ENCODE measurements at places on chromosomes 6 and 20.

DNA sequence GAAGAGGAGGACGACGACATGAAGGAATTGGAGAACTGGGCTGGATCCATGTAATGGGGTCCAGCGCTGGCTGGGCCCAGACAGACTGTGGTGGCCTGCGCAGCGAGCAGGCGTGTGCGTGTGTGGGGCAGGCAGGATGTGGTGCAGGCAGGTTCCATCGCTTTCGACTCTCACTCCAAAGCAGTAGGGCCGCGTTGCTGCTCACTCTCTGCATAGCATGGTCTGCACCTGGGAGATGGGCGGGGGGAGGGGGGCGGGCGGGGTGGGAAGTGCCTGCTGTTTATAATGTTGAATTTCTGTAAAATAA is 42.3 kb downstream of the CHMP4B start:
- DNase-seq, result no peak

GRCh38 chr6:30216096-30216495 is 2.9 kb upstream of the TRIM26 start:
- no peak for DNase-seq

GRCh38 chr6:53055873-53056272 is 9.3 kb upstream of the FBXO9 start:
- no peak for DNase-seq

- no peak for DNase-seq
These were observed 206.0 kb downstream of the ERMARD start for GRCh38 chr6:169957351-169957963.

GRCh38 chr6:134398453-134398852 is 80.5 kb upstream of the SGK1 start:
- DNase-seq, result no peak

DNA sequence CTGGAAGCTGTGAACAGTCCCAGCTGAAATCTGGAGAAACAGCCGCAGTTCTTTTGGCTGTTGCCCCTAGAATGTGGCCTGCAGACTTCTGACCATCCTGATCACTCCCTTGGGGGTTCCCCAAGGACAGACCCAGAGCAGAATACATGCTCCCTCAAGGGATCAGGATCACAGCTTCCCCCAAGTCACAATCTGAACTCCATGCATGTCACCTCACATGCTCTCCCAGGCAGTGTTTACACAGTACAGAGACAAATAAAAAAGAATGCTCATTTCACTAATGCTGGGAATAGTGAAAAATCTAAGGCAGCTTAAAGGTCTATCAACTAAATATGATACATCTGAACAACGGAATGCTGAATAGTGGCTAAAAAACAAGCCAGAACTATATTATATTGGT is 20.5 kb downstream of the SPAG4 start:
- no peak for DNase-seq

- DNase-seq, result no peak
These were observed 65.1 kb downstream of the CGA start for GRCh38 chr6:87029711-87030314.

DNA sequence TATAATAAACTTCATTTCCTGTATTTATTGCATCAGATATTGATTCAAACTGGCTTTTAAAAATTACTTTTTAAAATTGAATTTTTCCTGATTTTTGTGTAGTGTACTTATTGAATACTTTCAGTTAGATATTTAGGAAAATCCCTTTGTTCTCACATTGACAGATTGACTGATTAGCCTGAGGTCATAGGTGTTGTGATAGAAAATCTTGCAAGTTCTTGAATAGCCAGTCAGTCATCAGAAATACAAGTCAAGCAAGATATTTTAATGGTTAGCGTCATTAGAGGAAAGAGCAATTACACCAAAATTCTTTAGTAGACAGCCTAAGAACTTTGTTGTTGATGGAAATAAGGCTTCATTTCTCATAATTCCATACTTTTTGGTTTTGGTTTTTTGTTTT is 3.4 kb upstream of the TMEM30A start:
- no peak for DNase-seq

GRCh38 chr6:6652932-6653331 is 64.4 kb downstream of the LY86 start:
- DNase-seq, result no peak

DNA sequence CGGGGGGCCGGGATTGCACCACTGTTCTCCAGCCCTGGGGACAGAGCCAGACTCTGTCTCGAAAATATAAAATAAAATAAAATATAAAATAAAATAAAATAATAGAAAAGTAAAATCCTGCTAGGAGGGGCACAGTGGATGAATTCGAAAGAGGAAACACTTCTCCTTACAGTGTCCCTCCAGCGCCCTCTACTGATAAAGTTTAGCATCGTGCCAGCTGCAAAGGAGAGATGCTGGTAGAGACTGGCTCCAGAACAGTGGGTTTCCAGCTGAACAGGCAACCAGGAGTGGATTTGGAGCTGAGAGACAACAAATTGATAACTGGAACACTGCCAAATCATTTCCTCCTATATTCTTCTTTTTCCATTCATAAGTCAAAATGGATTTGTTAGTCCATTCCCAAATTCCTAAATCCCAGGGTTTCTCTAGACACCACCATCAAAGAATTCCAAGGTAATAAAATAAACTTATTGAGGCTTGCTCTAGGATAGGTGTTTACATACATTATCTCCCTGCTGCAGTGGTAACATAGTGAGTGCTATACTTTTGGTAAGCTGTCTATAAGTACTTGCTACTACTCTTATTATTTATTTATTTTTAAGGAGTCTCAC is 31.7 kb upstream of the TBPL1 start:
- peak; percentile 61 for DNase-seq

GRCh38 chr6:9503111-9503761 is 911.6 kb downstream of the TFAP2A start:
- DNase-seq, result no peak

GRCh38 chr20:60266177-60266823 is 308.1 kb downstream of the CDH26 start:
- no peak for DNase-seq

GRCh38 chr6:163496205-163496604 is 81.7 kb downstream of the QKI start:
- no peak for DNase-seq

GRCh38 chr6:159691133-159691962 is 1.7 kb downstream of the SOD2 start:
- DNase-seq, result no peak

DNA sequence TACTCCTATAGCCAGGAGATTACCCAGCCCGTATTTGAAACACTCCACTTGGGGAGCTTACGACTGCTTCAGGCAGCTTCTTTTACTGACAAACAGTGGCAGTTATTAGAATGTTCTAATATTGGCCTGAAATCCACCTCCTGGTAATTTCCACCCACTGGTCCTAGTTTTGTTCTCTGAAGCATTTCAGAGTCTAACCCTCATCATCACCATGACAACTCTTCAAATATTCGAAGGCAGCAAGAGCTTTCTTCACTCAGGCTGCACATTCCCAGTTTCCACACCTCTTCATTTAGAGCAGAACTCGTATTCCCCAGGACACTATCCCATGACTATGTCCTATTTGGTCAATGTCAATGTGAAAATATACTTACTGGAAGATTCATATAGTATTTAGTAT is 325.6 kb downstream of the UBE3D start:
- DNase-seq, result no peak

DNA sequence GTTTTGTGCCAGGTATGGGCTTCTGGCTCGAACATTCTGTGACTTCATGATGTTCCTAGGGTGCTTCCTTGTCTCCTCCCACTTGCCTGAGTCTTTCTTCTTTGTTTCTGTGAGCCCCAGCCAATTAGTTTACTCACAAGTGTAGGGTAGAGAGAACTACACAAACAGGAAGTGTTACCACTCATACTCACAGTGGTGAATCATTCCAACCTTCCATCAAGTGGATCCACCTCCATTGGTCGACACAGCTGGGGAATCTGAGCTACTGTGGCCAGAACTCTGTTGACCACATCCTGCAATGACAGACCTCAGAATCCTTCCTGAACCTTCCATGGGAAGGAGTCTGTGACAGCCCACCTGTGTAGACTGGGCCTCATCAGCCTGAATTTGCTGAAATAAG is 76.8 kb downstream of the UNC5CL start:
- DNase-seq, result no peak

- no peak for DNase-seq
These were observed 17.4 kb upstream of the SIRPB1 start for GRCh38 chr20:1637226-1637625.

- no peak for DNase-seq
These were observed 44.1 kb downstream of the PREX1 start for GRCh38 chr20:48783533-48784272.

- no peak for DNase-seq
These were observed 49.1 kb downstream of the PLAGL1 start for GRCh38 chr6:143958839-143959399.

DNA sequence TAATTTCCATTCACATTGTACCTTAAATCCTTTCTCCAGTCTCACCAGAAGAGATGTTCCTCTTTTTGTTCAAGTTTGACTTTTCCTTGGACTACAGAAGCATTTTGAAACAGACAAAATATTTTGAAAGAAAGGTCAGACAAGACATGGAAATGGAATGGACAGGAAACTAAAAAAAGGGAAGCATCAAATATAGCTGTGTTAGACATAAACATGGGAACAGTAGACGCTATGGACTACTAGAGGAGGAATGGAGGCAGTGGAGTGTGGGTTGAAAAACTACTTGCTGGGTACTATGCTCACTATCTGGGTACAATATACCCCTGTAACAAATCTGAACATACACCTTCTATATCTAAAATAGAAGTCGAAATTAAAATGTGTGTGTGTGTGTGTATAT is 4.1 kb upstream of the FAM135A start:
- DNase-seq, result no peak

GRCh38 chr6:157211603-157212455 is 111.5 kb downstream of the TMEM242 start:
- no peak for DNase-seq

GRCh38 chr20:59857966-59858365 is 75.5 kb downstream of the SYCP2 start:
- DNase-seq, result no peak
